ENCODE measurements at places on chromosomes 4 and X. TPM values are rescaled to one million over a fixed set of nuclear protein-coding genes. Genes with fewer than 3 reads are reported as not detected.

The FGF5 gene
- total RNA-seq: 0.15 TPM

DNA sequence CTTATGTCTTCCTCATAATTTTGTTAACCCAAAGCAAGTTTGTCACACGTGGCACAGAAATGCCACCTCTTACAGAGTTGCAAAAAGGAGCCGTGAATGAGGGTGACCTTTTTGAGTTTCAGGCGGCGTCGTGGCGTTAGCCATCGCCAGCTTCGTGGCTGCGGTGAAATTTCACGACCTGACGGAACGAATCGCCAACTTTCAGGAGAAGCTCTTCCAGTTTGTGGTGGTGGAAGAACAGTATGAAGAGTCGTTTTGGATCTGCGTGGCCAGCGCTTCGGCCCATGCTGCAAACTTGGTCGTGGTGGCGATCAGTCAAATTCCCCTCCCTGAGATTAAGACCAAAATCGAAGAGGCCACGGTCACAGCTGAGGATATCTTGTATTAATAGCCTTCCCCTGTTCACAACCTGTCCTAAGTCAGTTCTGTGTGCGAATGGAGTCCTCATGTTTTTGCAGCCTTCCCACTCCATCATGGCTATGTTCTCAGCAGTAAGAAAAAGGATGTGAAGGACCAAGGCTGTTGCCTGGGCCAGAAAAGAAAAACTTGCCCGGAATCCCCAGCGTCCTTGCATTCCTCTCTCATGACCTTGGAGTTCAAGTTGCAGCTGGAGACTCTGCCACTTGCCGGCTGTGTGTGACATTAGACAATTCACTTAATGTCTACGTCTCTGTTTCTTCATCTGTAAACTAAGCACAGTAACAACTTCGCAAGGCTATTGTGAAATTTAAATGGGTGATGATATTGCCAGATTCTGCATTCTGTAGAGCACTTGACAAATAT lies 11.9 kb downstream of the CLRN2 start:
- no peak for DNase-seq

GRCh38 chr4:38328989-38329729 lies 334.8 kb upstream of the KLF3 start:
- no peak for DNase-seq

- no peak for DNase-seq
These were observed 33.6 kb upstream of the JAKMIP1 start for GRCh38 chr4:6233929-6234328.

The FAM13A gene
- total RNA-seq: 46.9 TPM

- peak; percentile 51 for DNase-seq
These were observed 51.1 kb downstream of the SH3KBP1 start for GRCh38 chrX:19836337-19836736.

DNA sequence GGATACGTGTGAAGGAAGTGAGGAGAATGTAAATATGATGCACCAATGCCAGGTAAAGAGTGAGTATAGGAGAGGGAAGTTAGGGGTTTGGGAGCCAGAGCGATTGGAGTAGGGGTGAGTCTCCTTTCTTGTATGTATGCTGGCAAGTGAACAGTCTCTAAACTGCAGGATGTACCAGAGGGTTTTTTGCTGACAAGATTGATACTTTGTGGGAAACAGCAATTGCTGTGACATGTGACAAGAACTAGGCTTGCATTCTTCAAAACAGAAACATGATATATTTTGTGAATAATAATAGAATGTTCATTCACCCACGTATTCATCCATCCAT lies 706 bp downstream of the CHIC1 start:
- no peak for DNase-seq

DNA sequence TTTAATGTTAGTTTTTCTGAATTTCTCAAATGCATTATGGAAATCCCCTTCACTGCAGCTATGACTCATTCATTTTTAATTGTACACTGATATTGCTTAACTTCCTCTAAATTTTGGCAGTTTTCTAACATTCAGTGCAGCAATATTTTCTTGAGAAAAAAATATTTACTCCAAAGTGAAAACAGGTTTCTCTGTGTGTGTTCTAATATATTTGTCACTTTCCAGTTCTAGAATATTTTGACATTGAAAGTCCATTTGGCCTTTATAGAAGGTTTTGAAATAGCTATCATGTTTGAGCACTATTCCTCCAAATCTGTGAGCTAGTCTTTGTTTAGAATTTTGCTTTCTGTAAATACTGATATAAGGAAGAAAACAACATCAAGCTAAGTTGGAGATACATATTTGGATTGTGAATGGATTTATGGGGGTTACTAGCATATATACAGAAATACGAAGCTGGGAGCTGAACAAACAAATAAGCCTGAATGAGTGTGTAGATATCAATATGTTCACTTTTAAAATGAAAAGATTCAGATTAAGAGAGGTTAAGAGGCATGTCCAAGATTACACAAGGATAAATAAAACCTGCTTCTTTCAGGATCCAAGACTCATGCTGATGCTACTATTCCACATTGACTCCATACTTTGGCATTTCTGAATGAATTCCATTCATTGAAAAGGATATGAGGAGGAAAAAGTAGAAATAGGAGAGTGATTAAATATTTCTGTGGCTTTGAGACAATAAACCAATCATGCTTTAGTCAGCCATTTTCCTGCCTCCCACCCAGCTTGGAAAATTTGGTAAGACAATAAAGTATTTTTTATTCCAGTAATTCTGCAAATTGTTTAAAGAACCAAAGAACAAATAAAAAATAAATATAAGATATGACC lies 57.3 kb upstream of the SLIT2 start:
- DNase-seq: no peak

DNA sequence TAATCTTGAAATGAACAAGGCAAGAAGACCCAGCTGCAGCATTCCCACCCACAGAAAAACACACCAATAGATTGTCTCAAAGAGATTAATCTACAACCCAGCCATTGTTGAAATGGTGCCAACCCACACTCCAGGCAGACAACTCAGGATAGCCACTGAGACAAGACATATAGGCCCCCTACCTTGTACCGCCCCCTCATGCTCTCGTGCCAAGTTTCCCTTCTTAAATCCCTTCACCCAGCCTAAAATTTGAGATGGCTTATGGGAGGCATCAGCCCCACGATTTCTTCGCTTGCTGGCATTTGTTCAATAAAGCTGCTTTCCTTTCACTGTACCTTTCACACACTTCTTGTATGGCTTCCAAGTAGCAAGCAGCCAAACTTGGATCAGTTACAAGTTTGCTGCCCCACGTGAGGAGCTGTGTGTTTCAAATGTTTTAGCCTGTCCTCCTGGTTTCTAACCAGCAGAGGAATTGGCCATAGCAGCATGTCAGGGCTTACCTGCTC lies 1754.1 kb downstream of the C4orf33 start:
- DNase-seq: peak; percentile 34

DNA sequence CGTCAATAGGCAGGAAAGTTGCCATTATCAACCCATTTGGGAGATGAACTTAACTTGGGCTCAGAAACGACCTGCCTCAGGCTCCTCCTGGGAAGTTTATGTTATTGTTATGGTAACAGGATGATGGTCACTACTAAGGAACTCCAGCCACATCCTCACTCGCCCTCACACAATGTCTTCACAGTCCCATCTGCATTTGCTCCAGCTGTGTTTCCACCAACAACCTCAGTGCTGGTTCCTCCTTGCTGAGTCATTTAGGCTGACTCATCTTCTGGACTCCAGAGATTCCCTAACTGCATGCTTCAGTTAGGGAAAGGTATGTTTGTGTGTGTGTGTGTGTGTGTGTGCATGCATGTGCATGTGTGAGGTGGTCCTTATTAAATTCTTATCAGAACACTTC lies 293.4 kb upstream of the BOD1L1 start:
- DNase-seq: peak; percentile 29

GRCh38 chr4:54779036-54779435 lies 121.3 kb downstream of the KIT start:
- DNase-seq: no peak

- DNase-seq: no peak
These were observed 12.7 kb downstream of the GUCY1A1 start for GRCh38 chr4:155679343-155679742.

DNA sequence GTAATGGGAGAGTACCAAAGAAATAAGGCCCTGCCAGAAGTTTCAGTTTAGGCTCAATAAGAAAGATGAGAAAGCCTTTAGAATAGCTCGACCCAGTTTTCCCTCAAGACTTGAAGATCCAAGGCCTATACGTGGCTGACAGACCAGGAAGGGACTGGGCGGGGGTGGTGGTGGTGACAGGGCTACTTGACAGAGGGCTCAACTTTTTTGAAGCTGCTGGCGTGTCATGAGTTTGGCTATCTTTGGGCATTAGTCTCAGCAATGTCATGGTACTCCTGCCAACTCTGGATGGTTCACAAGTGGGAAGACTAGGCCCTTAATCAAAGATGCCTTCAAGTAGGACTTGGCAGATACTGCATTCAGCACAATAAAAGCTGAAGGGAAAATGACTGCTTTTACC lies 100.1 kb upstream of the SCML1 start:
- no peak for DNase-seq

The RADX gene
- 4.9 TPM for total RNA-seq

DNA sequence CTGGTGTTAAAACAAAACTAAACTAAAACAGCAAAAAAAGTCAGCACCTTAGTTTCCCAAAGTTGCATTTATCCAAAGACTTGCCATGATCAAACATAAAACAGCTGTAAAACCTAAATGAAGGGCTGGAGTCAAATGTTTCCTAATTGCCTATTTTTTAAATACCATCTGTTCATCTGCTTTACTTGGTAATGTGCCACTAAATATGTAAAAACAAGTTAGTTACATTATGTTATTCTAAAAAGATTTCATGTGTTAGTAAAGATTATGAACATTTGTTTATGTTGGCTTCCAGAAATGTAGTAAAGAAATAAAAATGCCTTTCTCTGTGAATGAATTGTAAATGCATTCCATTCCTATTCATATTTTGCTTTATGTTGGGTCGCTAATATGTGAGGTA lies 977.8 kb downstream of the FSTL5 start:
- DNase-seq: no peak

DNA sequence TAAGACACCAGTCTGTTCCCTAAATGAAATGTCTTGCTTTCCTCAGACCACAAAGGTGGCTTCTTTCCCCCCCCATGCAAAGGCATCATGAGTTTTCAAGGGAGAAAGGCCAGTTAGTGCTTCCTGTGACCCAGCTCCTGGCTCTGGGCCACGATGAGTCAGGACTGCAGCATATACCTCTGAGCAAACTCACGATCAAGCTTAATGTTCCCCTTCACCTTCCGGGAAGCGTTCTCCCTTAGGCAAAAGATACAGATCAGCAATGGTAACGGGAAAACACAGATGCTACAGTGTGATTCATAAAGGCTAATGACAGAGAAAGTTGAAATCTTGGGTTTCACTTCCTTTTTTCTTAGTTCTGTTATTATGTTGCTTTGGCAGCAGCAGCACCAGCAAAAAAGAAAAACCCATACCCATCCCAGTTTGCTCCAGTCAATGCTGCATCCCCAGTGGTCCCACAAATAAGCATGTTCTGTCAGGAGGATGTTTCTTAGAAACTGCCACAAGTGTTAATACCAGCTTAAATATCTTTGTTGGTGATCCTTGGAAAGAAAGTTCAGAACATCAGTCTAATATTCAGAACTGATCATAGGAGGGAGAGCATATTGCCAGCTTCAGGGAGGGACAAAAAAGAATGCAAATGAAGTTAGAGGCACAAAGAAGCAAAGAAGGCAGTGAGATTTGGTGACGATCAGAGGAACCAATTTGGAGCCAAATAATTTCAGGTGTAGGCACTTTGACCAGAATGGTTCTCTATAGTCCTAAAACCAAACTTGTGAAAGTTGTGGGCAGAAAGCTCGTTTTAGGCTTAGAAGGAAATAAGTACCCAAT lies 41.2 kb downstream of the LONRF3 start:
- peak; percentile 53 for DNase-seq

DNA sequence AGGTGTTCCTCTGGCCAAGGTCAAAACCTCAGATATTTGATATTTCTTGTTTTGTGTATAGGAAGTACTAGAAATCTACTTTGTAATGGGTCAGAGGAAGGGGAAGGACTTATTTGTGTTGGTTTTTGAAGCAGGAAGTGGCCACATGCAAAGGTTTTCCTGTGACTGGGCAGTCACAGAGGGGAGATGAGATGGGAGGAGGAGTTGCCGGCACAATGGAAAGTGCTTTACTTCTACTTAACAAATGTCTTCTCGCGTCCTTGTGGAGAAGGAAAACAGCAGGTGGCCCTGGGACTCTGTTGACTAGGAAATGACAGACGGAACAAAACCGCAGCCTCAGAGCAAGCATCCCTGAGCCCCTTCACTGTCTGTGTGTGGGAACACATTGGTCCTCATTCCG lies 46.6 kb downstream of the SHROOM2 start:
- DNase-seq: peak; percentile 48

The FREM3 gene
- total RNA-seq: not detected

DNA sequence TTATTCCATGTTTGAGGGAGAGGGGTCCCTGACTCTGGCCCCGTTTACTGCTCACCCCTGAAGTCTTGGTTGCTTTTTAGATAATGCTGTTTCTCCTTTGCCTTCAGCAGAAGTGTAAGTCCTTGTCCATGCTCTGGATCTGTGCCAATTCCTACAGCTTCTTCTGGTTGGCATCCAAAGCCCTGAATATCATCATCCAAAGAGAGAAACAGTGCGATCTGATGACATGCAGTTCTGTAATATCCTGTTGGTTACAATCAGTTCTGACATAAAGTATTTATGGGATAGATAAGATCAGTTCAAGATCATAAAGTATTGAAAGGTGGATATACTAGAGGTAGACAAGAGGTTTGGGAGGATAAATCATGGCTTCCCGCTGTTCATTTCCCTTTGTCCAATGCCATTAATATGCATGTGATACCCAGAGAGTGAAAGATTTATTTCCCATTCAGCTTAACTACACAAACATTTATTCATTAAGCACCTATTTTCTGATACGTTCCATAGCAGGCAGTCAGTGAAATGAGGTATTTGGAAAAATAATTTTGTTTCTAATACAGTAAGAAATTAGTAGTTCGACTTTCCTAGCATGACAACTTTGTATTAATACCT lies 53.2 kb upstream of the TMEM150C start:
- no peak for DNase-seq

DNA sequence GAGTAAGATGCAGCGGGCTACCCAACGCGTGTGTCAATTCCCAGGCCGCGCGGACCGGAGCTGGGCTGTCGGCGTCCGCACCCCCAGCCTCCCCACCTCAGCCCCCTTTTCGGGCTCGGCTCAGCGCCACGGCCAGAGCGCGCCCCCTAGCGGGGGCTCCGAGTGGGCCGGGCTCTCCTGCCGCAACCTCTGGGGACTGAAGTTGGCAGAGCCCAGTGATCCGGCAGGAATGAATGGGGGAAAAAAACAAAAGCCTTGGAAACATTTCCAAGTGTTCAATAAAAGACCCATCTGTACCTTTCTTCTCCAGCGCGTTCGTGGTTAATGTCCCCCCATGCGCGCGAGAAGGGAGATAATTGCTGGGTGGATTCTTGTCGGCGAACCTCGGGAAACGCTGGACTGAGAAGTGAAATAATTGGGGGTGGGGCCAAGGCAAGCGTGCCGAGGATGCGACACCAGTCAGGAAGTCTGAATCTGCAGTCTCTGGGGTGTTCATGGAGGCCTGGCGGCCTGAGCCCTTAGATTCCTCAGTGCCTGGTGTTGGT lies 5.2 kb upstream of the ARX start:
- DNase-seq: peak; percentile 75

DNA sequence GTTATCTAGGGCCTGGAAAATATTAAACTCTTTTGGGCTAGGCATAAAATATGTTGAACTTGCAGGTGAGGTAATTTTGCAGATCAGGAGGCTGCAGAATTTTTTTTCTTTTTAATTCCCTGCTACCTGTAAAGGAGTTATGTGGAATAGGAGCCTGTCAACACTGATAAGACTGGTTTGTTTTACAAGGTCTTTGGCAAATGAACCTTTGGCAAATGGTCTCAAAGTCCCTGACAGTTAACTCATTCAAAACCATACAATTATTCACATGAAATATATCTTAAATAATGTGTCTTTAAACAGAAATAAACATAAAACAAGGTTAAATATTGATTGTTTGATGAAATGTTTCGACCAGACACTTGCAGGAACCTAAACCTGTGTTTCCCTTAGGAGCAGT lies 340.2 kb downstream of the GASK1B start:
- no peak for DNase-seq

All from SJCRH30 (cell line).